ENCODE measurements at places on chromosomes 5 and 9.

DNA sequence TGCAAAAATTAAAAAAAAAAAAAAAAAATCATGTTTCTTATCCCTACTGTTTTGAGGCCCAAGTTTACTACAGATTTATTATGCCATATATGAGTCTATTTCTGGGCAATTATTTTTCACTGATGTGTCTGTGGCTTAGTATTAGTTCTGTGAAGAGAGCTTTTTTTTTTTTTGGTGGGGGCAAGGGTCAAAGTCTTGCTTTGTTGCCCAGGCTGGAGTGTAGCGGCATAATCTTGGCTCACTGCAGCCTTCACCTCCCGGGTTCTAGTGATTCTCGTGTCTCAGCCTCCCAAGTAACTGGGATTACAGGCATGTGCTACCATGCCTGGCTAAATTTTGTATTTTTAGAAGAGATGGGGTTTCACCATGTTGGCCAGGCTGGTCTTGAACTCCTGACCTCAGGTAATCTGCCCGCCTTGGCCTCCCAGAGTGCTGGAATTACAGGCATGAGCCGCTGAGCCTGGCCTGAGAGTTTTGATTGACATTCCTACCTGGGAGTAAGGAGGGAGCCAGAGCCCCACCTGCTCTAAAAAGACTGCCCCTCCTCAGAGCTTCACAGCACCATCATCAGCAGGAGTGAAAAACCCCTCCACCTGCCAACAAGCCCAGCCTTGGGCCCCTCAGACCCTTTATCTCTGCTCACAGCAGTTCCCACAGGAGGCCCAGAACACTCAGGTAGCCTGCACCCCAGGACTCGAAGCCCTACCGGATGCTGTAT is 36.1 kb upstream of the JADE2 start:
- no peak for DNase-seq

DNA sequence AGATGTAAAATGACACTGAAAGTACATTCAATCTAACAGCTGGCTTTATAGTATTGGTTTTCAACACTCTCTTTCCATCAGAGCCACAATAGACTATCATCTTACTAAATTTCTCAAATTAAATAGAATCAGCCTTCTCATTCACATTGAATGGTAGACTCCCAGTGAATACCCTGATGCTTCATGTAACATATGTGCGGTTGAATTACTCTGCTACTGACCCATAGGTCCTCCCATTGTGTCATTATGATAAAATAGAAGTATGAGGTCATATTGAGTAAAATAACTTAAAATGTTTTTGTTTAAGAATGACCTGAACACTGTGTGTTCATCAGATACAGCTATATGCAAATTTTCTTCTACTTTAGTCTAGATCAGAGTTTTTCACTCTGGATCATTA is 75.9 kb upstream of the ADAMTSL1 start:
- DNase-seq = no peak

DNA sequence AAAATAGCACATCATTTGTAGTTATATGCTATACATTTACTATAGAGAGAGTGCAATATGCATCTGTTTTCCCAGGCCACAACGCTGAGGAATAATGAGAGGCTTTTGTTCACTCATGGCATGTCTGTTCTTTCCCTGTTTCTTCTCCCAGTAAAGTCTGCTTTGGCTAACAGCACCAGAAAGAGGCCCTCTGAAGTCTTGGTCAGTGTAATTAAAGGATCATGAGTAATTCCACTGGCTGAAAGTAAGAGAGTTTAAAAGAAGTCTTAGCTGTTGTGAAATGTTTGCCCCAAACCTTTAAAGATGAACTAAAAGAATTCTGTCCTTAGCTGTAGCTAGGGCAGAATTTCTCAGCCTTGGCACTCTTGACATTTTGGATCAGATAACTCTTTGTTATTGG is 228.8 kb downstream of the TLE4 start:
- DNase-seq = no peak

DNA sequence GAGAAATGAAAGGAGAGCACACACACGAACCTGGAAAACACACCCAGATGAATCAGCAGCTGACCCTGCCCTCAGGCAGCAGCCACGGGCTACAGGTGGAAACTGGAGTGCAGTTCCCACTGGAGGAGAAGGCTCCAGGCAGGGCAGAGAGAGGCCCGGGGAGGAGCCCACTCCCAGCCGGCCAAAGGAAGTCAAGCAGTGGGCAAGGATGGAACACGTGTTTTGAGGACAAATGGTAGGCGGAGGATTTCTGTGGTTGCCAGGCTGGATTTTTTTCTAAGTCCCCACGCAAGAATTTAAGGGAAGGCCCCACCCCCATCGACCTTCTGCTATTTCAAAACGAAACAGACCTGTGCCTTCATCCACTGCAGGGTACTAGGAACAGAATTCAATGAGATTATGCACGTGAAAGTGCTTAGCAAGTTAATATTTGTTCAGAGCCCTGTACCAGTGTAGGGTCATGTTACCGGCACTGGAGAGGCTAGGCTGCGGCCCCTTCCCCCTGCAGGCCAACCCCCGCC is 6.8 kb downstream of the EPB41L4B start:
- DNase-seq = no peak

DNA sequence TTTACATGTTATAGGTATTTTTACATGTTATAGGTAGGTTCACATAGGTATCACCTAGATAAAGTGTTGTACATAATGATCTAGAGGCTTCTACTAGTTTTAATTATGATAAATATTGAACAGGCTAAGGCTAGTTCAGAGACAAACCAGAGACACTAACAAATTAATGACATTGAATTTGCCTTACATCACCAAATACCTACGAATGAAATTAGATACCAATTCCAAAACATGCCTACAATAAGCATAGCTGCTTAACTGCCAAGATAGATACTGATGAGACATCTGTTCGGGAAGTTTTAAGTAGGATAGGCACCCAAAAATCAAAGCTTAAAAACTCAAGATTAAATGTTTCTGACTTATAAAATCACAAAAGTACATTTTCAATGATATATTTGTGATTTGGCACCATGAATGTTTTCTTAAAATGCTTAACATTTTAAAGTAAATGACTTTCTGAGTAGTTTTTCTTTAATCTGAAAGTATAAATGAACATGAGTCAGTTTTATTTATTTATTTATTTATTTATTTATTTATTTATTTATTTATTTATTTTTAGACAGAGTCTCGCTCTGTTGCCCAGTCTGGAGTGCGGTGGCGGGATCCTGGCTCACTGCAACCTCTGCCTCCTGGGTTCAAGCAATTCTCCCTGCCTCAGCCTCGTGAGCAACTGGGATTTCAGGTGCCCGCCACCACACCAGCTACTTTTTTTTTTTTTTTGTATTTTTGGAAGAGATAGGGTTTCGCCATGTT is 703.1 kb upstream of the ARRDC3 start:
- DNase-seq = no peak

DNA sequence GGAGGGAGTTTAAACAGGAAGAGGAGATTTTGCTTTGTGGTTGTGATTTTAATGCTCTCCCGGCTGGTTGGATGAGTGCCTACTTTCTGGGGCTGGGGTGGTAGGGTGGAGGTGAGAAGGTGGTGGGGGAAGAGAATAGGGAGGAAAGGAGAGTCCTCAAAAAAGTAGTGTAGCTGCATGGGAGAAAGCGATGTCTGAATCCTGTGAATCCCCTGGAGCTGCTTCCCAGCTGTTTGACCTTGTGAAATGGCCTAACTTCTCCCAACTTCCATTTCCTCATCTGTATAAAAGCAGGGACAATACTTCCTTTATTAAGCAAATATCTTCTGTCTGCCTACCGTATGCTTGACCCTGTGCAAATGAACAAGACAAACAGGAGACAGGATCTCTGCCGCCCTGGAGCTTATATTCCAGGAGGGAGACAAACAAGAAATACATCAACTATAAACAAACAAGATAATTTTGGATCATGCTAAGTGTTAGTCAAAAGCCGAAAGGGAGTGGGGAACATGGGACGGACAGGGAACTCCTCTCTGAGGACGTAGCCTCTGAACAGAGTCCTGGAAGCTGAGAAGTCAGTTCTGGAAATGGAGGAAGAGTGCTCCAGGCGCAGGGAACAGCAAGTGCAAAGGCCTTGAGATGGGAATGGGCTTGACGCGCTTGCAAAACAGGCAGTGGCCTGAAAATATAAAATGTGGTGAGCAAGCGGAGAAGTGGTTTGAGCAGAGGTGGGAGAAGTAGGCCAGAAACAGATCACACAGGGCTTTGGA is 103.5 kb downstream of the SPRY4 start:
- no peak for DNase-seq

- DNase-seq = no peak
Measured at GRCh38 chr5:138514021-138514420, 29.0 kb downstream of the ETF1 start.

DNA sequence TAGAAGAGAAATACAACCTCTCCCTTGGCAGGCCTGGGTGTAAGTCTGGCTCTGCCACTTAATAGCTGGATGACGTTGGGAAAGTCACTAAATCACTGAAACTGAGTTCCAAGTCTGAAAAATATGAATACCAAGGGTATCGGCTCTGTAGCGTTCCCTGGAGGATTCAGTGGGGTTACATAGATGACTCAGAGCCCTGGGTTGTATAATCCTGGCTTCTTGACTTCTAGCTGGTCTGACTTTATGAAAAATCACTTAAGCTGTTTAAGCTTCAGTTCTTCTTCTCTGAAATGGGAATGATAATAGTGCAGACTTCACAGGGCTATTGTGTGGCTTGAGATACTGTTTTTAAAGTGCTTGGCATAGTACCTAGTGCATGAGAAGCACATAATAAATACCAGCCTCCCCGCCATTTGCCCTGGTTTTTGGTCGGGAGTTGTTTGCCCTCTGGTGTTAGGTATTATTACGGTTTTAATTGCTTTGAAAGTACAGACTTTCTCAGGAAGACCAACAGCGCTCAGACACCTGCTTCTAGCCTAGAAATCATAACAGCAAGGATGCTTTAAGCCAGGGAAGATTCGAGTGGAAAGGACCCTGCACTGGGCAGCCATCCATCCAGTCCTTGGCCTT is 43.0 kb downstream of the CYFIP2 start:
- no peak for DNase-seq

GRCh38 chr9:93392974-93393373 is 58.5 kb upstream of the FAM120A start:
- DNase-seq = no peak

- DNase-seq = no peak
Measured at GRCh38 chr9:76718166-76718565, 46.1 kb upstream of the PCA3 start.

DNA sequence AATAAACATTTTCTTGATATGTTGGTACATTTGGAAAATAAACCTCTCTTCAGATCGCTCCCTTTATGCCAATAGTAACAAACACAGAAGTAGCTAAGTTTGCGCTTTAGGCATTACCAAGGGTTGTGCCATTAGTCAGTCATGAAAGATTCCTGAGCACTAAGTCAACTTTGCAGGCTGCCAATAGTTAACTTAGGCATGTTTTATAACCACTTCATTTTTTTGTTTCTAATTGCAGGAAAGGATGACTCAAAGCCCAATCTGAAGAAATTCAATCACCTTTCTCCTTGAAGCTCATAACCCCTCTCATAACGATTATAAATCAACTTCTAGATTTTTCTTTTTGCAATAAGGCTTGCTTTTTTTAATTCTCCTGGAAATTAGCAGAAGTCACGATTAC is 517.0 kb downstream of the AGTPBP1 start:
- DNase-seq = no peak

DNA sequence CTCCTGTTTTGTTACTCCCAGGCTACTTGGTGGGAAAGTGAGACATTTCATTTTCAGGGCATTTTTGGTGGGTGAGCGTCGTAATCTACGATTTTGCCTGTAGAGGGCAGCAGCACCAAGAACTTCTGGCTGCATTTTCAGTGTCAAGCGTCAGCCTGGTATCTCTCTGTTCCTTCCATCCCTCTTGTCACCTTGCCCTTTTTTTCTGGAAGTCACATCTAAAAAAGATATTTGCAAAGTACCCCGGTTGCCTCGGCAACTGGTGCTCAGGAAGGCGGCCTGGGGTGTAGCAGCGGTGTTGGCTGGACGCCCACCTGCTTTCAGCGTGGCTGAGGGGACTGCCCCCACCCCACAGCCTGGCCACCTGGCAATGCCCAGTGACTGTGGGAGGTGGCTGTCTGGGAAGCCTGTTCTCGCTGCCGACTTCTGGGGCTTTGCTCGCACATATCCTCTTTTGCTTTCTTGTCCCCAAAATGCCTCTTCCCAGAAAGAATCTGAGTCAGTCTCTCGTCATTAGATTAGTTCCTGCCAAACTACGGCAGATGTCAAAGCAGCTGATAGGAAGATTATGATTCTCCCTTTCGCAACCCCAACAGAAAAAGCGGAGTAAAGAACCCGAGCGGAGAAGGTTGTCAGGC is 84.5 kb downstream of the ACER2 start:
- DNase-seq = peak; percentile 12

DNA sequence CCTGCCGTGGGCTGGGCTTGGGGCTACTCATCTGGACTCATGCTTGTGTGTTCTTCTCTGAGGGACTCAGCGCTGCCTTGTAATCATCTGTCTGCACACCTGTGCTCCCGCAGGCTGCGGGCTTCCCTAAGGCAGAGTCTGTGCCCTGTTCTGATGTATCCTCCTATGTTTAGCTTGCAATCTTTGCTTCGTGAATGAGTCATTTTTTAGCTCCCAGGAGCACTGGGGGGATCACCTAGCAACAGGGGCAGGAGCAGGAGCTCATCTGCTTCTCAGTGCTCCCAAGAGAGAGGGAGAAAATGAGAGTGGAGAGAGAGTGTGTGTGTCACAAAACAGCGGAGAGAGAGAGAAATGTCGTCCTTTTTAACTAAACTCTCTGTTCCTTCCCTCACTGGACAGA is 202.4 kb upstream of the ZNF618 start:
- DNase-seq = no peak

- peak; percentile 46 for DNase-seq
Measured at GRCh38 chr9:128724744-128725211, 851 bp upstream of the ZDHHC12 start.

- no peak for DNase-seq
Measured at GRCh38 chr9:84382720-84383119, 42.2 kb upstream of the SLC28A3 start.

- peak; percentile 22 for DNase-seq
Measured at GRCh38 chr9:20997503-20998076, 33.9 kb downstream of the HACD4 start.

GRCh38 chr5:10904862-10905432 is 143.9 kb upstream of the DAP start:
- no peak for DNase-seq

DNA sequence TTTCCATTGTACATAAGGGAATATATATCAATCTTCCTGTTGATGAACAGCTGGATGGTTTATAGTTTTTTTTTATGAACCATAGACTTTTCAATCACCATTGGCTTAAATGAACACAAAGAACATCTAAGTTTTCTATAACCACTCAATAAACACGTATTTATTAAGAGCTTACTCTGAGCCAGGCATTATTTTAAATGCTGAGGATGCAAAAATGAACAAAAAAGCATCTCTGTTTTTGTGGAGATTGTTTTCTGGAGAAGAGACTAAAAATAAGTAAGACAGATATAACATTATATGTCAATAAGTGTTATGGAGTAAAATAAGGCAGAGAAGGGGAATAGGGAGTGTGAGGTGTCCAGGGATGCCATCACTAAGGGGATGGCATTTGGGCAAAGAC is 52.1 kb upstream of the SLC24A2 start:
- DNase-seq = no peak

- no peak for DNase-seq
Measured at GRCh38 chr5:132277971-132278853, 16.0 kb upstream of the SLC22A4 start.

GRCh38 chr9:84738353-84738752 is 68.8 kb downstream of the NTRK2 start:
- DNase-seq = no peak
